ENCODE measurements at places on chromosomes 4 and X.
A peak's percentile ranks its signal among the peaks of the same experiment; 100 is the strongest.

DNA sequence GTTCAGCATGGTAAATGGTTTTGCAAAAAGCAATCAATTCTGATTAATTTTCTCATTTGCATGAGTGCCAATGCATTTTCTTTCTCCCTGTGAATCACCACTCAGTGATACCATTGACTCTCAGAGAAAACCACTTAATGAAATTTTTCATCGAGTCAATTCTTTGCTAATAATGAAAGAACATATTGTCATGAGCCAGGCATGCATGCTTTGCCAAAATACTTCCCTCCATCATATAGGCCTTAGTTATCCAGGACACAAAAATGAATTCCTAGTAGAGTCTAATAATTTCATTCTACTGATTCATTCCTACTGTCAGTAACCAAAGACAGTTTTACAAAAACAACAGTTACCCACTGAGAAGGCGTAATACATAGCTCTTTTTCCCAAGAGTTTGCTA, 680.0 kb downstream of the TRIML1 start:
- no peak for DNase-seq

- DNase-seq = no peak
Measured at GRCh38 chr4:106183551-106183950, 132.5 kb downstream of the TBCK start.

DNA sequence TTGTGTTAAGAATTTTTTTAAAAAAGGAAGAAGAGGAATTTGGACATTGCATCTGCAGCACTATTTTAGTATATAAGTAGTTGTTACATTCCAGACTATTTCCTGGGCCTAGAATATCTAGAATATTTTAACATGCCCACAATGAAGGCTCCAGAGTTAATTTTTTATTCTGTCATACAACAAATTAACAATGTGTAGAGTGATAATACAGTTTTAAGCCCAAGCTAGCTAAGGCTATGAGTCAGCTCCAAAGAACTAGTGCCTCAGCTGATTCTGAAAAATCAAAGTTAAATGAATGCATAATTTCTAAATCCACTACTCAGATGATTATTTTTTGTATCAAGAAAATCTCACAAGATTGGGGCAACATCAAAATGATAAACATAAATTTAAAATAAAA, 231.4 kb downstream of the PRDM5 start:
- DNase-seq = no peak

DNA sequence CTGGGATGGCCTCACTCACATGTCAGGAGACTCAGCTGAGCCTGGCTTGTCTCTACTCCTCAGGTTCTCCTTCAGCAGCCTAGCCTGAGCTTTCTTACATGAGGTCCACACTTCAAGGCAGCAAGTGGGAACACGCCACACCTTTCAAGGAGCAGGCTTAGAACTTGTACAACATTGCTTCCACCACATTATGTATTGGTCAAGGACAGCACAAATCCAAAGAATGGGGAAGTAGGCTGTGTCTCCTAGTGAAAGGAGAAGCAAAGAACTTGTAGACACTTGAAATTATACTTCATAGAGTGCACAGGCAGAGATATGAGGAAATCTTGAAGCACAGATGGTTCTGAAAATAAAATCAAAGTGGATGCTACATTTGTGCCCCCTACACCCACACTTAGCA, 120.9 kb upstream of the NOCT start:
- DNase-seq = no peak

- peak; percentile 32 for DNase-seq
Measured at GRCh38 chr4:144355811-144356757, 215.6 kb upstream of the GYPA start.

DNA sequence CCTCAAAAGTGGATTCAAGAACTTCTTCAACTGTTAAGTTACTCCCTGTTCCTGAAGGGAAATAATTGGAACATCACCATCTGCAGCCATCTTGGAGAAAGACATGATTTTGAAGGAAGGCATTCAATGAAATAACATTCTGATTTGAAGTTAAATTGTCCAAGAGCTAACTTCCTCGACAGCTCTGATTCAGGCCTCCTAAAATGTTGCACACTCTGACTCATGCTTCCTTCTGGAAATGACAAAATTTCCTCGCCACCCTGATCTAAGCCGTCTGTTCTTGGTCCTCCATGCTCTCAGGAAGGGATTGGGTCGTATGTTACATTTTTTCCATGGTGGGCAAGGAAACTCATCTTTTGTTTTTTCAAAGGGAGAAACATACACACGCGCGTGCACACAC, 496.9 kb upstream of the DIPK2B start:
- peak; percentile 45 for DNase-seq

DNA sequence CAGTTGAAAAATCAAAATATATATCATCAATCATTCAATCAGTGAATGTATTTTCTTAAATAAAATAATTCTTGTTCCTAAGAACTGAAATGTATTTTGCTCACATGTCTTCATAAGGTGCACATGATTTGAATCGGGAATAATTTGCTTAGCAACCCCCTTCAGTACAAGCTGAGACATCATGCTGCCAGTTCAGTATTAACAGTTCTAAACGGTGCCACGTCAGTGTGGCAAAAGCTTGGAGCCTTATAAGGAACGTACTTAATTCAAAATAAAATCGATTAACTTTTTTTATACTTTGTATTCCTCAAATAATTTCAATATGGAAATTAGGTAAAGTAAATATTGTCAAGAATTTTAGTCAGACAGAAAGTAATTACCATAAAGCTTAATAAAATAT, 287.9 kb downstream of the CCSER1 start:
- DNase-seq = no peak

- DNase-seq = no peak
Measured at GRCh38 chr4:93066749-93067148, 761.8 kb upstream of the ATOH1 start.

DNA sequence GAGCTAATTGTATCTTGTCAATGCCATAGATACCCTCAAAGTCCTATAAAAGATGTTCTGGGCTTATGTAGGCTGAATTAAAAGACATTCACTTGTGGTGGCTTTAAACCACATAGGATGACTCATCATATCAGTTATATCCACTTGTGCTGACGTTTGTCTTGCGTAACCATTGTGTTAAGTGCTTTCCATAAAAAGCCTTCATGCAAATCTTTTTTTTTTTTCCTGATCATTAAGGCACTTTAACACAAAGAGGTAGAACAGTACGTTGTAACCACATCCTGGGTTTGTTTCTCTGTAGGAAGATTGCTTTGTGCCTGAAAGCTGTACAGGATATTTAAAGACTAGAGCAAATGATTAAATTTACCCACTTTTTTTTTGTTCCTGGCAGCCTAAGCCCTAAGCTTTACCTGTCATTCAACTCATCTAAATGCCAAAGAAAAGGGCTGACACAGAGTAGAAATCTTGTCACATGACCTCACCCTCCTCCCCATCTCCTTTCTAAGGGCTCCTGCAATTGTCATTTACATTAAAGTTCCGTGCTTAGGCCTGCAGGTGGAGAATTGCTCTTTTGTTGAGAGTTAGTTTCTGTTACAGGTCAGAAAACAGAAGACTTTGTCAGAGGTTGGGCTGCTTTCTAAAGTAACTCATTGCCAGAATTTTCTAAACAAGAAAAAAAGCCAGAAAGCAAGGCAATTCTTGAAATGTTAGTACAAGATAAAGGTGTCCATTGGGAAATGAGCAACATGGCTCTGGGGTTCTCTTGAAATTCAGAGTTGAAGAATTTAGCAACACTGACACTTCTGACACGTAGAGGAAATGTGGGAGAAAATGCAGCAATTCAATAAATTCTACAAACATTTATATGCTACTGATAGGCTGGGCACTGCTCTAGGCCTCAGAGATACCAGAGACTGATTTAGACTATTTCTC, 555.6 kb downstream of the PPARGC1A start:
- DNase-seq = peak; percentile 11

- DNase-seq = no peak
Measured at GRCh38 chrX:21711129-21711847, 46.6 kb downstream of the SMPX start.

GRCh38 chr4:165136529-165136928, 23.9 kb upstream of the TMEM192 start:
- no peak for DNase-seq

DNA sequence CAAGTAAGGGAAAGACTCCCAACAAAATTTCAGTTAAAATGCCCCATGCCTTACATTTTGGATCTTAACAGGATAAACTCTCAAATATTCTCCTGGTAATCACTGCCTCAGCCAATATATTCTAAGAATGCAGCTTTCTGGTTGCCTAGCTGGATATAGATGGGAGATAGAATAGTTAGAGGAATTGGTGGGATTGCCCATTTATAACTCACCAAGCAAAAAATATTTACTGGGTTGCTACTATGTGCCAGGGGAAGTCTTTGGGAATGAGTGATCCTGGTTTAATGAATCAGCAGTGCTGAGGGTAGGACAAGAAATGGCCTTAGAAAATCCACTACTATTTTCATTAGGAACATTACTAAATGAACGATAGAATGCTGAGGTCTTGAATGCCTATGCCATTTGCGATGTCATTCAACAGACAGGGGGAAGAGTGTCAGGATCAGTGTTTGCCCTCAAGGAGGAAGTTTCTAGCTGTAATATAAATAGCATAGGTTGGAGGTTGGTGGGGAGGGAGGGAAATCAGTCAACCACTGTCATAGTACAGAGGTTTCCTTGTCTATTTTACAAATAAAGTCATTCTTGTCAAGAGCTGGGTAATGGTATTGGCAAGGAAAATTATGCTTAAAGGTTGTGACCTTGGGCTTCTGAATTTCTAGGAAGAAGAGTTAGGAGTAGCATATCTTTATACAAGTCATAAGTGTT, 63.5 kb downstream of the ENOPH1 start:
- DNase-seq = no peak

- DNase-seq = no peak
Measured at GRCh38 chr4:187321711-187322110, 598.1 kb upstream of the FAT1 start.

- DNase-seq = no peak
Measured at GRCh38 chr4:27088491-27088890, 227.8 kb downstream of the STIM2 start.

DNA sequence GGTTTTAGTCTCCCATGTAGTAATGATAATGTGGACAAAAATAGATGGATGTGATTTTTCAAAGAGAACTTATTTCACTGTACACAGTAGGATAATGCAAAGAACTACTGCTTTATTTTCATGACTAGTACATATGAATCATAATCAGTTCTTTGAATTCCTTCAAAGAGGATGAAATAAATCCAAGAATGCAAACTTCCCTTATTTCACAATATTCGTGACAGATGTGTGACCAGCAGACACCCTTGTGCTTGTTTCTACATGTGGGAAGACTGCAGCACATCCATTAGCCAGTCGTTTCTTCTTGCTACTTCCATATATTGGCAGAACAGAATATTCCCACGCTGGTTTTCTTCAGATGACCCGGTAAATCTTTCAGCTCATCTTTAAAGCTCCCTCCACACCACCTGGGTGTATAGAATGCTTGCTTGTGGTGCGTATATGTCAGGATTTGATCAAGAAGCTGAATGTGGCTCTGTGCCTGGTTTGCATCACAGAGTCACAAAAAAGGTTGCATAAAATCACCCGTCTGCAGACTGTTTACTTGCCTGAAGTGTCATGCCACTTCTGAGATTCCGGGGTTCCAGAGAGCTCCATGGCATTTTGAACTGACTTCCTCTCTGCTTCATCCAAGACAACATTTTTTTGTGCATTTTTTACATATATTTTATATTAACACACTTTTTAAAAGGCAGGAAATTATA, 47.7 kb upstream of the FAT4 start:
- DNase-seq = peak; percentile 23

GRCh38 chr4:9875516-9875915, 94.1 kb downstream of the DRD5 start:
- no peak for DNase-seq

Data from AG04450 (cell line).